ENCODE measurements at places on chromosomes 7 and 10.
A peak's percentile ranks its signal among the peaks of the same experiment; 100 is the strongest.

DNA sequence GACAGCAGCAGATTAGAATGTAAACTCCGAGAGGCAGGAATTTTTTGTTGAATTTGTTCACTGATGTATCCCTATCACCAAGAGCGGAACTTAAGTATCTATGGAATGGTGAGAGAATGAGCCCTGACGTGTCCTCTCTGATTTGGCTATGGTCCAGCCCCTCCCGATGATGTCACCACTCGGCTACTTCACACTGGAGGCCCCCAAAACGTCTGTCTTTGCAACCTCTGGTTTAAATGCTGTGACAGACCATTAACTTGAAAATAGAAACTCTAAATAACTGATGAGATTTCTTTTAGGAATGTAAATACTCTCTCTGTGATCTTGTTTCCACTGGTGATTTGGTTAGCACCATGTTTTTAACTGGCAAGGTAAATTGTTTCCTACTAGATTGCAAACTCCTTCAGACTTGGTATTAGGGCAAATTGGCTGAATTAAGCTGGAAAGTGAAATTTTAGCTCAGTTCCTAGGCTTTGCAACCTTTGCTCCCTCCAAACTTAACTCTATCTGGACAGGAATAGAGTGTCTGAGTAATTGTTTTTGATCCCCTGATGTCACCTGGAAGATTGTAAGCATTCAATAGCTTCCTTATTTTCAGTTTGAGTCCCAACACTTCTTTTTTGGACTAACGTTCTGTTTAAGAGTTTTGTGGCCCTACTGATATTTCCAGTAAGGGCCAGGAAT is 19.1 kb downstream of the SLC16A12 start:
- peak; percentile 98 for DNase-seq

DNA sequence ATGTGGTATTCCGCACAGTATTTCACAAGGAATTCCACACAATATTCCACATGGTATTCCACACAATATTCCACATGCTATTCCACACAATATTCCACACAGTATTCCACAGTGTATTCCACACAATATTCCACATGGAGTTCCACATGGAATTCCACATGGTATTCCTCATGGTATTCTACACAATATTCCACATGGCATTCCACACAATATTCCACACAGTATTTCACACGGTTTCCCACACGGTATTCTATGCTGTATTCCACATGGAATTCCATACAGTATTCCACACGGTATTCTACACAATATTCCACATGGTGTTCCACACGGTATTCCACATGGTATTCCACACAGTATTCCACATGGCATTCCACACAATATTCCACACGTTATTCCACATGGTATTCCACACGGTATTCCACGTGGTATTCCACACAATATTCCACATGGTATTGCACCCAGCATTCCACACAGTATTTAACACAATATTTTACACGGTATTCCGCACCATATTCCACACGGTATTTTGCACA is 137.3 kb upstream of the CHST15 start:
- no peak for DNase-seq

DNA sequence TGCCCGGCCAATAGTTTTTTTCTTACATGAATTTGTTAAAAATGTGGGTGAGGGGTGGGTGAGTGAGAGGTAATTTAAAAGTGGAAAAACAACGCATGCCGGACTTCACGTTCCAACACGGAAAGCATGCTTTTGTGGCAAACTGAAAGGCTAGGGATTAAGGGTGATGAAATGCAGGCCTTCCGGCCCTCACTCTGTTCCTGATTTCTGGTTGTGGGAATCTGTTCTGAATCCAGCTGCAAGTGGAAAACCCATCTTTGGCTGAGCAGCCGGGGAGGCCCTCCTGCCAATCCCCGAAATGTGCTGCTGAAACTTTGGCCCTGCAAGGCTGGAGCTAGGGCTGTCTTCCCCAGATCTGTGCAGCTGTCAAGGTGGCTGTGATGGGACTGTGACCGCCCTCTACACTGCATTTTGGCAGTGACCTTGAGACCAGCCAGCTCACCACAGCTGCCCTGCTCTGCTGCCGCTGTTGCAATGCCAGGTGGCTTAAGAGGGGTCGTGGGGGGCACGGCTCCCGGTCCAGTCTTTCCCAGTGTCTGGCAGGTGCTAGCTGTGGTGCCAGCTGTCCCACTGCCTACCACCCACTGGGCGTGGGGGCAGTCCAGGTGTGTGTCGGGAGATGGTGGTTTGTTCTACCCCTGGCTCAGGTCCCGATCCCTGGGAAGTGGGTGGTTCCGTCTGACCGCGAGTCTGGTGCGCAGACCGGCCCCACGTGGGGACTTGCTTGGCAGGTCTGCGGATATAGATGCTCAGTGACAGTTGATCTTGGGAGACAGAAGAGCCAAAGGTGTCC is 39.0 kb downstream of the TET1 start:
- DNase-seq: peak; percentile 43

GRCh38 chr7:86926732-86927131 is 132.7 kb downstream of the ELAPOR2 start:
- peak; percentile 41 for DNase-seq

DNA sequence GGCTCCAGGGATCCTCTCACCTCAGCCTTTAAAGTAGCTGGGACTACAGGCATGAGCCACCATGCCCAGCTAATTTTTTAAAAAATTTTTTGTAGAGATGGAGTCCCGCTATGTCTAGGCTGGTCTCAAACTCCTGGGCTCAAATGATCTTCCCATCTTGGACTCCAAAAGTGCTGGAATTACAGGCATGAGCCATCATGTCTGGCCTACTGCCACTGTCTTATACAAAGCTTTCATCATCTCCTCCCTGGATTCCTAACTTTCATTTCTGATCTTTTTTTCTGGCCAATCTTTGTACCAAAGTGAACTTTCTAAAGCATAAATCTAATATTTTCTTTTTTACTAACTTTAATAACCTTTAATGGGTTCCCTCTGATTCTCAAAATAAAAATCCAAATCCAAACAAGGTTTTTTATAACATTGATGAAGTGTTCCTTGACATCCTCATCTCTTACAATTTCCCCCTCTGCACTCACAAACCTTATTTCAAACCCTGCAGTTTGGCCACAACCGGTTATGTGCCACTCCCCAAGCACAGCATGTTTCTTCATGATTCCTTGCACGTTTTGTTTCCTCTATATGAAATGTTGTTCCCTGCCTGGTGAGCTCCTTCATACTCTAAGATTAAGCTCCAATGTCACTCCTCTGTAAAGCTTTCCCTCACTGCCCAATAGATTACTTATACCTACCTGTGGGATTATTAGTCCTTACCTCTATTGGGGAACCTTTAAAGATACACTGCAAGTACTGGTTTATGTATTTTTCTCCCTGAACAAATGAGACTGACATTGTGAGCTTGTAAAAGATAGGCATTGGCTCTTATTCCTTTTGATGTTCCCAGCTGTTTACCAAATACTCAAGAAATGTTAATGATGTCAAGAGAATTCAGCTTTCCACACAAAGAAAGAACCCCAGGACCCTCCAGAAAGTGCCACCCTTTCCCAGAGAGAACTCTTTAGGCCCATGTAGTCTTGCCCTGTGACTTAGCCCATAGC is 101.7 kb downstream of the HOXA1 start:
- DNase-seq: peak; percentile 54

All from IMR-90 (cell line).